ENCODE measurements at places on chromosomes 4 and X.

GRCh38 chr4:75790024-75790423 lies 65.6 kb downstream of the USO1 start:
- no peak for DNase-seq

GRCh38 chr4:4852591-4853362 lies 6.7 kb upstream of the MSX1 start:
- no peak for DNase-seq

- no peak for DNase-seq
Measured at GRCh38 chr4:124955476-124955875, 242.9 kb upstream of the ANKRD50 start.

- no peak for DNase-seq
Measured at GRCh38 chr4:102807345-102807744, 20.0 kb downstream of the UBE2D3 start.

DNA sequence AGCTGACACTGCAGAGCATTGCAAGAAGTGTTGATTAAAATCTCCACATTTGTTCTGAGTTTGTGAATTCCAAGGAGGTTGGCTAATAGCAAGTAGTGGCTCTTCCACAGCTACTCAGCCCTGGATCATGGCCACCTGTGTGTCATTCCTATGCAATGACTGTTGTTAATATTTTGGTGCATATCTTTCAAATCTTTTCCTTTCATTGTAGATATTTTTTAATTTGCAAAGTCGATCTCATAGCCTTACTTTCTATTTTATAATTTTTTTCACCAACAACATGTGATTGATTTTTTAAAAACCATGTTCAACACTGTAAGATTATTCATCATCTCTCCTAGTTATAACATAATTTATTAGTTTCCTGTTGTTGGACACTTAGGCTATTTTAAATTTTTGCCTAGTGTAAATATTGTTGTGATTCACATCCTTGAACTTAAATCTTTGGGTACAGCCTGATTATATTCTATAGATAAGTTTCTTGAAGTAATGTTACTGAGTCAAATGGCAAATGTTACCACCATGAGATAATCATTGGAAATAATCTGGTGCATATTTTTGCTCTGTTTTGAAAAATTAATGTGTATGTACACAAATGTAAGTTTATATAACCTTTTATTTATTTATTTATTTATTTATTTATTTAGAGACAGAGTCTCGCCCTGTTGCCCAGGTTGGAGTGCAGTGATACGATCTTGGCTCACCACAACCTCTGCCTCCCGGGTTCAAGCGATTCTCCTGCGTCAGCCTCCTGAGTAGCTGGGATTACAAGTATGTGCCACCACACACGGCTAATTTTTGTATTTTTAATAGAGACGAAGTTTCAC lies 17.1 kb upstream of the ARHGAP10 start:
- no peak for DNase-seq

- no peak for DNase-seq
Measured at GRCh38 chrX:54978448-54978847, 15.5 kb downstream of the PFKFB1 start.

DNA sequence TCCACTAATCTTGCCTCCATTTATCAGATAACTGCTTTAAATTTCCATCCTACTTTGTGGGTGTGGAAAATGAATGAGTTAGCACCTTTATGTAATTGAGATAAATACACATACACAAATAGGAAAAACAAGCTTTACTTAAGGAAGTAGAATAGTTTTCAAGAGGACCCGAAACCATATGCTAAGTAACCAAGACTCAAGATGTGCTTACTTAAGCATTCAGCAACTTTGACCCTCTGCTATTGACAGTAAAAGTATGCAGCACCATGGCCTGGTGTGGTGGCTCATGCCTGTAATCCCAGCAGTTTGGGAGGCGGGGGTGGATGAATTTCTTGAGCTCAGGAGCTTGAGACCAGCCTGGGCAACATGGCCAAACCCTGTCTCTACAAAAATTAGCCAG lies 29.9 kb downstream of the RNF175 start:
- no peak for DNase-seq

GRCh38 chr4:7561557-7561956 lies 126.8 kb upstream of the PSAPL1 start:
- no peak for DNase-seq

DNA sequence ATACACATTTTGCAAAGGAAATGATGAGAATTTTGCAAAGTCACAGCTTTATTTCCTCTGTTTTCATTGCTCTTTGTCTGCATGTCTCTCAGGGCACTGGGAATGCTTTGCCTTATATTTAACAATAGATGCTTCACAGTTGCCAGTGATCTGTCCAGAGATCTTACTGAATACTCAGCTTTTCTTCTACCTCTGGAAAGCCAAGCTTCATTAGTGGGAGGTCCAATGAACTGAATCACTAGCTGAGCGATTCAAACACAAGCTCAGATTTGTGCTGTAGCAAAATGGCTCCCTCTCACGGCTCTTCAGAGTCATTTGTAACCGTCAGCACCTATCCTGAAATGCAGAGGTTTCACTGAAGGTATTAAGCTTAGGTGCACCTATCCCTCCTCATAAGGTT lies 138.9 kb downstream of the DCLK2 start:
- no peak for DNase-seq

DNA sequence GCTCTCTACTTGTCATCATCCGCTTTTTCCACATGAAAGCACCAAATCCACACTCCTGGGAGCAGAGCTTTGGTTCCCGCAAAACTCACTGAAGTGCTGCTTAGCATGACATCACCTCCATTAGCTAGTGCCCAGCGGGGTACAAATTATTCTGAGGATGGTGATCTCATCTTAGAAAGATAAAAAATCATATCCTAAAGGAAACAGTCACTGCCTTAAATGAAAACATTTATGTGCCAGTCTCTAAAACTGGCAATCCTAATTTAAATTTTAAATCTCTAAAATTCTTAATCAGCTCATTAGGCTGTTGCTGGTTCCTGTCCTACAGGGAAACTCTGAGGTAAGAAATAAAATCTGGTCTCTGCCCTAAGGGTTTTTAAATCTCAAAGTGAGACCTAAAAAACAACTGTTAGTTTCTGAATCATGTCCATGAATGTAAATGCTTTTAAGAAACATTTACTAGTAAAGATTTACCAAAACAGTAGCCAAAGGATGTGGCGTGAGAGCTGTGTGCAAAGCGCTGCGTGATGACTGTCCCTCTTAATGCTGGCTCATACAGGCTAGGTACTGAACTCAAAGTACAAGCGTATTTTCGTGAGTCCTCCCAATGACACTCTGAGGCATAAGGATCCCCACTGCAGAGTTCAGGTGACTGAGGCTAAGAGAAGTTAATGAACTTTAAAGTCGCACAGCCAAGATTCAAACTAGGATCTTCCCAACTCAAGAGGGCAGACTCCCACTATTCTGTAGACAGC lies 4.5 kb downstream of the CASP3 start:
- no peak for DNase-seq

- no peak for DNase-seq
Measured at GRCh38 chr4:181737744-181738143, 505.5 kb upstream of the TENM3 start.

GRCh38 chr4:37568489-37568888 lies 117.7 kb downstream of the RELL1 start:
- DNase-seq: no peak

- DNase-seq: no peak
Measured at GRCh38 chr4:54016504-54016903, 47.9 kb downstream of the CHIC2 start.

- no peak for DNase-seq
Measured at GRCh38 chr4:102693861-102694260, 66.9 kb downstream of the MANBA start.

DNA sequence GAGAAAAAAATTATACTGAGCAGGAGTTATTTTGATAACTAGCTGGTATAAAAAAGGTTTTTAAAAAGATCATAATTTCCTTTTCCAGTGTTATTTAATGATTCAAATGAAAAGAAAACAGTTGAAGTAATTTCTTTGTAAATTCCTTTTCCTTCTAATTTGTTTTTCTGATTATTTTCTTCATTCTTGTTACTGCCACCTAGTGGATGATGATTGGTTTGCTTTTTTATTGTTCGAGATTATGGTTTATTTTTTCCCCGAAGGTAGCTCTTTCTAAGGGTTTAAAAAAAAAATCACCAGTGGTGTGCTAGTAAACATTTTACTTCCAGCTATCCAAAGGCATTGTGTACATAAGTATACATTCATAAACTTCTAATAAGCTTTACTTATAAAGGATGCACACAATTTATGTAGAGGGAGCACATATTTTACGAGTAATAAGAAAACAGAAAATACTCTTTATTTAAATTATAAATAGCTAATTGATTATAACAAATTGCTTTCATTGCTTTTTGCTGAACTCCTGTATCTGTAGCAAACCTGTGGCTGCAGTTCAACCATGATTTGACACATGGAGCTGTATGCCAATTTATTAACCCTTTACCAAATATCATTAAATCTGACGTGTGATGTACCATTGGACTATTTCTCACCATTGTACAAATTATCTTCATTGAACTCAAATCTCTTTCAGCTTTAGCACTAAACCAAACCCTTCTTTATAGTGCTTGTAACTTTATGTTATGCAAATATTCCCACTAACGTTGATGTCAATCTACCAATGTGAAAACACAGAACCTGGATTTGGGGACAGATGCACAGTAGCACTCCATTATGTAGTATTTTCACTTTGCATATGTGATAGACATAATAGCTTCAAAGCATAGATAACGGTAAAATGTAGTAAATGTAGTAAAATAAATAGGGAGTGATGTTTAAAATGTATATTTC lies 97.8 kb upstream of the ANK2 start:
- no peak for DNase-seq

DNA sequence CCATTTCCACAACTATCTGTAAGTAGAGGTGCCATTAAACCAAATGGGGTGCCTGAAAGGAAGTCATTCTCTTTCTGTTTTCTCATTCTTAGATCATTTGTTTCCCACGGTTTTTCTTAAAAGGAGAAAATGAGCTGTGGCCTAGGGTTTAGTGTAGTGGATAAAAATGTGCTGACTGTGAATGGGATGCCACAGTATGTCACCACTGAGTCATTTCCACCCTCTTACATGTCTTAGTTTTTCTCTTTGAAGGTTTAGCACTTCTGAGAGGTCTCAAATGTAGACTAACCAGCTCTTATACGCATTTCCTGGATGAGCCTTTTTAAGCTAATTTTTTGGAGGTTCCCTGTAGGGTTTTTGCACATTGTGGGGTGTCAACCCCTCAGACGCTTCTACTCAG lies 244.5 kb upstream of the SPANXN1 start:
- DNase-seq: no peak

DNA sequence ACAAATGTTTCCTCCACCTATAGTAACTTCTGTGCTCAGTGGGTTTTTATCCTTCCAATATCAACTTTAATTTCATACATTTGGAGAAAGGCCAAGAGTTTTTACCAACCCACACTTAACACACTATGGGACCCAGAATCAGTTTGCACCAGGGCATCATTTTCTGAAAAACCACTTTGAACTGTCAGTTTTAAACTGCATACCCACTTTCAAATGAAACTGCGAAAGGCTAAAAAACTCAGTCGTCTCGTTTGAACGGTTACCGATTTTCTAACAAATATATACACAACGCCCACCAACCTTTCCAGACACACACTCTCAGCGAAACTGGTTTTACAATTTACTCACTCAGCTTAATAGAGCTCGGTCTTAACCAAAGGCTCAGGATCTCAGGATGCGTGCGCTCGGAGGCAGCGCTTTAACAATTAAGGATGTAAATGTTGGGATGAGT lies 376 bp downstream of the ABCG2 start:
- DNase-seq: no peak

DNA sequence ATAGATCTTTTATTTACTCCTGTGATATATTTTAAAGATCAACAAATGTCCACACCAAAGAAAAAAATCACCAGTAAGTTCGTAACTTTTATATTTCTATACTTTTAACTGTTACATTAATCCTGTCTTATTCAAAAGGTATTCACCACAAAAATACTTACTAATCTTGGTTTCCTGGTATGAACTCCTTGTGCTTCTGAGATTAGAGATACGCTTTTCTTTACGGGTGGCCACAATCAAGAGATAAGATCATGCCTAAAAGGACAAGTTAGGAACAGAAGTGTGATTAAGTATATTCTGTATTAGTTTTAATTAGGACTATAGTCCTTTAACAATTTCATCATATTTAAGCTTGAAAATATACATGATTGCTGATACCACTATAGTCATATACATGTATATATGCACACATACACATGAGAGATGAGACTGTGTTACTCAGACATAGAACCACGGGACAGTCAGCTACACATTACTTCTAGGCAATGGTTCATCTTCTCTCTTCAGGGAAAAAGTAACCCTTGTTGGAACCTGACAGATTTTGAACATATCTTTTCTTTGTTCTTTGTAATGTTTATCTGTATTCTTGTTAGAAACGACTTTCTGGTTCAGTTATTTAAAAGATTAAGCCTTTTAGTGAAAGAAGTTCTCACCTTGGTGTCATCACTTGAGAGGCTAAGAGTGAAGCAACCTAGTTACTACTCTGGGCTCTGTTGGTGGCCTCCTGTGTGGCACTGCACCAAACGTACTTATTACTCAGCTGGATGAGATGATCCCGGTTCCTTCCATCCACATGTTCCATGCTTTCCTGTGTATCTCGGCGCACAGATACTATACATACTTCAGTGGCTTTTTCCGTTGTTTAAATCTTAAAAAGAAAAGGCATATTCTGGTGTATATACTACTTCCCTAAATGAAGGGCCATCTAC lies 146.1 kb downstream of the CBR4 start:
- DNase-seq: no peak

DNA sequence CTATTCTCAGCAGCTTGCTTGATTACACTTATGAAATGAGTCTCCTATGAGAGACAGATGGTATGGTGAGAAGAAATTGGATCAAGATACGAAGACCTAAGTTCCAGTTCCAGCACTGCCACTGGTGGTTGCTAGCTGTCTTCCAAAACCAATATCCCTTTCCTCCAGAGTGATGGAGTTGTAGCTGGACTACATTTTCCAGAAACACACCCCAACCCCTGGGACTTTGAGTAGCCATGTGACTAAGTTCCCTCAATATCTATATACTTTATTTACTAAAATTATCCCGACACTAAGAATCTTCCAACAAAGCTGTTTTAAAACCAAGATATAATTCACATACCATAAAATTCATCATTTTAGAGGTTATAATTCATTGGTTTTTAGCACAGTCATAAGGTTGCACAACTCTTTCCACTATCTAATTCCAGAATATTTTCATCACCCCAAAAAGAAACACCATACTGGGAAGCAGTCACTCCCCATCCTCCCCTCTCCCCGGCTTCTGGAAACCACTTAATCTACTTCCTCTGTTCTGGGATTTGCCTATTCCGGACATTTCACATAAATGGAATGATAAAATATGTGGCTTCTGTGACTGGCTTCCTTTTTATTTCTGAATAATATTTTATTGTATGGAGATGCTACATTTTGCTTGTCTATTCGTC lies 118.0 kb downstream of the MANBA start:
- no peak for DNase-seq

GRCh38 chr4:99887837-99888236 lies 6.4 kb downstream of the LAMTOR3 start:
- DNase-seq: no peak

DNA sequence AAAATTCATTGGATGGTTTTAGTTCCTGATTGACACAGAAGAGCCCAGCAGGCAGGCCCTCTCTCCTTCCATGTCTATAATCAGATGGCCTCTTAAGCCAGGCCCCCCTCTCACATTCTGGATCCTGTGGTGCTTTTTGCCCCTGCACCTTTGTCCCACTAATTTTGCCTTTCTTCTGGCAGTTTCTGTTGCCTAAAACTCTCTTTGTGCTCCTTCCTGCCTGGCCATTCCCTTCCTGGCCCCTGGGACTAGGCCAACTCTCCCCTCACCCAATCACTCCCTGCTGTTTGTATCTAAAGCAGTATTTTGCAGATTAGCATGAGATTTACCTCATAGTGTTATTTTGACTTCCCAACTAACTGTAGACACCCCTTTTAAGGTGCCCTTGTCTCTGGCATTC lies 42.7 kb upstream of the DDX3X start:
- no peak for DNase-seq
